Astrocyte of the spinal cord (primary cell): ENCODE measurements at places on chromosomes 1 and 21.

DNA sequence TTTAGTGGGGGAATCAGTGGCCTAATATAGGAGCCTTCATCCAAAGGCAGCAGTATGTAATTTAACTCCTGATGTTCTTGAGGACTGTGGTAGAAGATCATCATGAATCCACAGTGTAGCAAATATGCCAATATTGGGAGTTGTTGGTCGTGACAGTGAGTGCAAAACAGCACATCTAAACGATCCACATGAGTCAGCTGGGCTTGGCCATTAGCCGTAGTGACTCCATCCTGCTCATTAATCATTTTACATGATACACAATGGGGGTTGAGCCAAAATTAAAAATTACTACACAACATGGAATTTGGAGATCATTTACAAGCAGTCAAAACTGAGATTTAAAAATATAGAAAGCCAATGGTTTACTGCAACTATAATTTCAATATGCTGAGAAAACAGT, 653.9 kb upstream of the CAMK1G start:
- peak; percentile 8 for DNase-seq

- DNase-seq: no peak
These were observed 46.3 kb downstream of the AIDA start for GRCh38 chr1:222665964-222666363.

- DNase-seq: peak; percentile 43
These were observed 74.9 kb upstream of the ANGPTL1 start for GRCh38 chr1:178945763-178946266.

DNA sequence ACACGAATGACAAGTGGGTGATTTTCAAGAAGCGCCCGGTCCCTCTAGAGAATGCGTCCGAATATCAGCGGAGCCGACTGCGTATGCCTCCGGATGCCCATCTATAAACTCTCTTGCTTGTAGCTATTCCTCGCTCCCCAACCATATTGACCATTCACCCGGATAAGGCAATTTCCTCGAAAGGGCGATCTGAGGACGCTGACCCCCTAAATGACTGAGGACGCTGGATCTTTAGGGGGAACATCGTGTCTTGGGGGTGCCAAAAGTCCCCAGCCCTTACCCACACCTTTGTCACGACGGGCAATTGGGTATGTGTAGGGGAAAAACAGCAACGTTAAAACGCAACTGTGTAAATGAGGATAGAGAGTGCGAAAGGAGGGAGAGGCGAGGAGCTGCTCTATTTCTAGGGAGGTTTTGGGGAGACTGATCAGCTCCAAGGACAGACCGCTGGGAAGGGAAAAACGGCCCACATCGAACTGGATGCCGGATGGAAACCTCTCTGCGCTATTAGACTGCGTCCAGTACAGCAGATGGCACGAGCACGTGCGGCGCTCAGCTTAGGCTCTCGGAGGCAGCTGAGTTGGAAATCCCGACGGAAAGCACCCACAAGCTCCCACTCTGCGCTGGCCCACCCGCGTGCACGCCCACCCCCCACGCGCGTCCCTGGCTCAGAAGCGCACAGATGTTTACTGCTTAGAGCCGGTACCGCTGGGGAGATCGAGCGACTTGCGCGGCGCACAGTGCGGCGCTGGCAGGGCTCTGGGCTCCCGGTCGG, 2.9 kb upstream of the PRRX1 start:
- DNase-seq: peak; percentile 53

DNA sequence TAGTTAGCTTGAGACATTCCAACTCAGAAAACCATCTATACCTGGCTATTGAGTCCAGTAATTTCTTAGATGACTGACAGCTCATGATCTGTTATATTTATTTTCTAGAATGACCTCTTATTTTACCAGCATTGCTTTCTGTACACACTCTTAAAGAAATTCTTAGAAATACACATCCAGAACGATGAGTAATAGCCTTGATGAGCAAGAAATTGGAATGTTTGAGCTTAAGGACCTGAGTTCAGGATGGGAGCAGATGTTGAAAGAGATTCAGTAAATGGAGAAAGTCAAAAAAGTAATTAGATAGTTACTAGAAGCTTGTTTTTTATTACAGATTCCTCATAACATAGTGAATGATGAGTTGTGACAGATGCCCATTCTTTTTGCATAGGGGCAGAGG, 11.7 kb downstream of the PYHIN1 start:
- no peak for DNase-seq

- DNase-seq: no peak
These were observed 334.6 kb downstream of the RGS7 start for GRCh38 chr1:241022366-241022765.
